ENCODE measurements at places on chromosomes 11 and 22.

DNA sequence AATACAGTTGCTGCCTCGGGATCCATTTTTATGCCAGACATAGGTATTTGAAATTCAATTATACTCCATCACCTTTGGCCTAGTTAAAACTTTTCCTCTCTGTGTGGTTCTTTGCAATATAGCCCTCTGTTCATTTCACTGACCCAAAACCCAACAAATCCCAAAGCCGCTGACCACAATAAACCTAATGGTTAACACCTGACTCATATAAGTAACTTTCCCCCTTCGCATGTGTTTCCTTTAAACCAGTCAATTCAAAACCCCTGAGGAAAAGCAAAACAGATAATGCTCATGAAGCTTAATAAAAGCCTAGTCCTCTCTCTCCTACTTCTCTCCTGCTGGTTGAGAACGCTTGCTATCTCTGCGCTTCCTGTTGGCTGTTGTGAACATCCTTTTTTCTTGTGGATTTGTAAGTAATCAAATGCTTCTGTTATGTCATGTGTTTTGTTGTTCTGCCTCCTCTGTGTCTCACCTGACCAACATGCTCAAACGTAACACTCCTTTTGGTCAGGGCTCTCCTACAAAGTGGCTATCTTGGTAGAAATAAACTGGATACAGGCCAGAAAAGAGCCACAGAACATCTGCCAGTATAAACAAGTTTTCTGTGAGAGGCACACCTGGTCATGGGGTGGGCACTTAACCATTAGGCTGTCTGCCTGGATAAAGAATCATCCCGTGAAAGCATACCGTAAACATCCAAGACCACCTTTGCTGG lies 652.6 kb downstream of the METTL15 start:
- no peak for DNase-seq

DNA sequence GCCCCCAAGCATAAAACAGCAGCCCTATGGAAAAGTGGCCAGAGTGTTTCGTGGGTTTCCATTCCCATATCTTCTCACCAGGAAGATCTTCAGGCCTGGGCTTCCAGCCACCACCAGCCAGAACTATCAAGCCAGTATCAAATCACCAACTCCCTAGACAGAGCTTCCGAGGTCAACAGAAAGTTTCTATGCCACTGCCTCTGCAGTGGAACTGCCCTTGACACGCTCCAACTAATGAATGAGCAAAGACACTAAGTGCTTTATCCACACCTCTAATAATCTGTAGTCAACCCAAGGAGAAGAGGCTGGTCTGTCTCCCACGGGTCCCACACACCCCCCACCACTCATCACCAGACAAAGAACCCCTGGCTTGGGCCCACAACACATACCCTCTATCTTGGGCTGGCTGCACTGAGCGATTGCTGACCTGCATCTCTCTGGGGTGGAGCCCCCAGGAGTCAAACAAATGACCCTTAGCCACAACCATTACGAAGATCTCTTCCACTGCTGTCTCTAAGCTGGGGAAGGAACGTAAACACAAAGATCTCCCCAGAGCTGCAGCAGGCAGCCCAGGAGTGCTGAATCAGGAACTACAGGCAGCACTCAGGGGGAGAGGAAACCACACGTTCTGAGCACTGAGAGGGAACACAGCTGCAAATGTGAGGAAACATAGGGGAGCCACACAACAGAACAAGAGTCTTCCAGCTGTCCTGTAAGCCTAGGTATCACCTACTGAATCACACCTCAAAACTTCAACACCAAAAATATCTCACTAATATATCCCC lies 9.7 kb downstream of the OR5AN1 start:
- DNase-seq = no peak

DNA sequence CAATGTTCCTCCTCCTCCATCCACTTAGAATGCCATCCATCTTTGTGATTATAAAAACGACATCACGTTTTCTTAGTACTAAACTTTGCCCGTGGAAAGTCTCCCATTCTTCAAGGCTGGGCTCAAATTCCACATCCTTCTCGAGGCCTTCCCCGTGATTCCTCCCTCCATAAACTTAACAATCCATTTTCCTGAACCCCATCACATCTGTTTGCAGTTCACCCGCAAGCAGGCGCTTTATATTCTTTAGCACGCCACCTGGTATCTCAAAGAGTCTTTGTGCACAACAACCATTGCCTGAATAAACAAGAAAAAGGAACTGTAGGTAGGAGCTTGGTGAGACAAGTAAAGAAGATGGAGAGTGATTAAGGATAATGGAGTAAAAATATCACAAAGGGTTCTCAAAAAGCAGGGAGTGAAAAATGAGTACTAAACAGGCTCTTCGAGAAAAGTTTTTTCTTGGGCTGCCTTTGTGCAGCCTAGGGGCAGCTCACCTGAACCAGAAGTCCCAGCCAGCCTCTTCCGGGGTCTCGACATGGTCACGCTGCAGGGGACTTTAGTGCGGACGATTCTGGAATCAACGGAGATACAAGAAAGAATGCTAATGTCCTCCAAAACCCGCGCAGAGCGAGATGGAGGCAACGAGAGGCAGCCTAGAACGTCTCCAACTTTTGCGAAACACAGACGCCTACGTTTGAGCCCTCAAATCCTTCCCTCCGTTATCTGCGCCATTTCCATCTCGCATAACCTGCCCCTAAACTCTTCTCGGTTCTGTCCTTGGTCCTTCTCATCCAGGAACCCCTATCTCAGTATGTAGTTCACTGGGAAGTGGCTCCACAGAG lies 585 bp downstream of the THYN1 start:
- DNase-seq = no peak

GRCh38 chr22:37254867-37255233 lies 10.8 kb upstream of the RAC2 start:
- no peak for DNase-seq

GRCh38 chr11:63970902-63971301 lies 3.5 kb upstream of the COX8A start:
- DNase-seq = no peak

GRCh38 chr11:84476581-84476980 lies 1150.6 kb downstream of the DLG2 start:
- DNase-seq = no peak

- no peak for DNase-seq
Measured at GRCh38 chr22:49789289-49790141, 38.2 kb downstream of the BRD1 start.

- DNase-seq = no peak
Measured at GRCh38 chr11:27122001-27122400, 81.4 kb downstream of the BBOX1 start.

DNA sequence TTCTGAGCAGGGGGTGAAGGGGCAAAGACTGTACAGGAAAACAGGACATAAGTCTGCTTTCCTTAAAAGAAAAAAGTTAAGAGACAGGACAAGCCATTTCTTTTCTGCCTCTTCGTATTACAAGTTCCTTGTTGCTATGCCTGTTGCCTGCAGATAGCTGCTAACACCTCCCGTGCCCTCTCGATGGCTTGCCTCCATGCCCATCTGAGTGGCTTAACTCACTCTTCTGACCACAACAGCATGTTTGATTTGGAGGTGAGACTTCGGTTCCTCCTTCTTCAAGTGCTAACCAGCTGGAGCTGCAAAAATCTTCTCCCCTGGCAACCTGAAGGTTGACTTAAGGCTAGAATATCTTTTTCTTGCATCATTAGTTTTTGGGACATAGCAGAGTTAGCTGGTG lies 103.1 kb downstream of the PRR5L start:
- no peak for DNase-seq

GRCh38 chr11:121152764-121153163 lies 51.7 kb downstream of the TECTA start:
- DNase-seq = no peak

DNA sequence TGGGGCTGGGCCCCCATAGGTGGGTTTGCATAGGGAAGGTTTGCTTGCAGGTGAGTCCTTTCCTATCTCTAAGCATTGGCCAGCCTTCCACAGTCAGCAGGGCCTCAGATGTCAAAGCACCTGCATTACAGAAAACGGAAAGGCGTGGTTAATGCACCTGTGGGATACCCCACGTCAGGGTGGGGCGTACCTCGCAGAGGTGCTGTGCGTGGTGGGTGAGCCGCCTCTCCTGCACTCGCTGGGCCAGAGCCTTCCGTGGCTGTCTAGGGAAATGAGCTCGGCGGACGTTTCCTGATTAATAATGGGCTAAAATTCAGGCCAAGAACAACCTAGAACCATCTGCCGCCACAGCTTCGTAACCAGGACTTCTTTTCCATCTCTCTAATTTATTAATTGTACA lies 32.3 kb downstream of the ST14 start:
- DNase-seq = no peak

DNA sequence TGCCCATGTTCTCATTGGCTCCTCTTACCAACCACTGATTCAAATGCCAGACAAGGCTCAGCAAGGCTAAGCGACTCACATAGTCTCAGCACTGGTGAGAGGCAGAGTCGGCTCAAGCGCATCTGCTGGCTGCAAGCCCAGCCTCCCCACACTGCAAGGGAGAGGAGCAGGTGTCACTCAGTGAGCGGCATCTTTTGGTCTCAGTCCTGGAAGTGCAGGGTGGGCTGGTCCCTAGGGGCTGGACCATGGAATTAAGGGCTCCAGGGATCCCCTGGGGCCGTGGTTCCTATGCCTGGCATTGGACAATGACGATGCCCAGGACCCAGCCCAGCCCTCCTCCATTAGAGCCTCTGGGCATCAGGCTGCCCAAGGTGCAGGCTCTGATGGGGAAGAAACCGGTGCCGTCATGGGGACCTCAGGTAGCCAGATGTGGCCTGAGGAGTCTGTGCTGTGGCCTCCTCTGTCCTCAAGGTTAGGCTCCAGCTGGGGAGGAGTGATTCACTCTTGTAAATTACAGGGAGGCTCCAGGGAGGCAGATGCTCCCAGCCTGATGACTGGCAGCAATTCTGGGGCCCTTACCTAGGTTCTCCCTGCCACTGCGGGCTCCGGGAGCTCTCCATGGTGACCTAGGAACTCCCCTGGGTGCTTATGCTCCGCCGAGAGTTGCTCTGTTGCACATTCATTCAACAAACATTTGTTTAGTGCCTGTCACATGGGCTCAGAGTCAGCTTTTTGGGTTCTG lies 28.0 kb downstream of the FADS2 start:
- no peak for DNase-seq

- no peak for DNase-seq
Measured at GRCh38 chr11:69466039-69466438, 15.4 kb upstream of the LINC01488 start.

GRCh38 chr22:39529487-39529851 lies 3.1 kb downstream of the RPS19BP1 start:
- DNase-seq = no peak

DNA sequence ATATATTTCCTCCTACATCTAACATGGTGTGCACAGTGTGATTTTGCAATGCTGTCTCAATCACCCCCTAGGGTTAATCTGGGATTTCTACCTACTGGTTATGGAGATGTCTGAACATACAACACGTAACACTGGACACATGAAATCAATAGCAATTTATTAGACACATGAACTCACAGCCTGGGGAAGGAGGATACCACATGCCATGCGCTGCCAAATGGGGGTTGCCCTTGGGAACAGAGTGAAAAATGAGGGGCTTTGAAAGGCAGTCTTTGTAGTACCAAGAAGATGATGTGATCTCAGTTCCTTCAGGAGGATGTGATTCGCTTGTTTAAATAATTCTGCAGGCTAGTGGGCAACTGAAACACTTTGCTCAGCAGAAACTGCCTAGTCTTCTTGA lies 253.6 kb upstream of the LRRC4C start:
- no peak for DNase-seq

DNA sequence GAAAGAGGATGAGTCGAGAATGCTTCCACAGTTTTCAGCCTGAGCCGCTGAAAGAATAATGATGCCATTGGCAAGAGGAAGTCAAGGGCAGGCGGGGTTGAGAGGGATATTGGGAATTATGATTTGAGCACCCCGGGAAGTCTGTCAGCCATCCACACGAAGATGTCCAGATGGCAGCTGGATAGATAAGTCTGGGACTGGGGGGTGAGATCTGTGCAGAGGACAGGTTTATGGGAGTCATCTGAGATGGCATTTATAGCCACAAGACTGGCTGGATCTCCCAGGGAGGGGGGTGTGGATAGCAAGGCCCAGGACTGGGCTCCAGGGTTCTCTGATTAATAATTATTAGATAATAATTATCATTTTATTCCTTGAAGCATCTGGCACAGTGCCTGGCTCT lies 5.1 kb upstream of the STIP1 start:
- DNase-seq = no peak

GRCh38 chr22:41094041-41094593 lies 1.7 kb downstream of the EP300 start:
- DNase-seq = no peak

DNA sequence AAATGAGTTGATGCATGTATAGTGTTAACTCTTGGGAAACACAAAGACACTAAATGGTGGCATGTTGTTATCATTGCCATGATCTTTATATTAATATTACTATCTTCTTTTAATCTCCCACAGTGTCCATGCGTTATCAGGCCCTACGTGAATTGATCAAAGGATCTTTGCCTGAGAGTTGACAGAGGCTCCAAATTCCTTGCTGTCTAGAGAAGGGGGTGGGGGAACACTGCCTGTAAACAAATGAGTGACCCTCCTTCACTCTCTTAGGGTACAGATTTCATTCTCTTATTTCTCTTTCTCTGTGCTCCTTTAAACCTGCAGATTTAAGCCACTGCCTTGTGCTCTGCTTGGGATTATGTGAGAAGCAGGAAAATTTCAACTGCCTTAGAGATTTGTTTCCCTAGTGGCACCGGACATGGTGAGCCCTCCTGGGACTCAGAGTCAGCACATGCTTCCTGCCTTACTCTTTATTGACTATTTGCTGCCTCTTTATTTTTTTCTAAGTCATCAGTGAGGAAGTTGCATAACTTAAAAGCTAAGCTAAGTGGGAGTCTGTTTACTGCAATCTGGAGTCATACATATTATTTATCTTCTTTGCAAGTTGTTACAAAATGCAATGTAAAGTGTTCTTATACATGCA lies 122.9 kb downstream of the MAML2 start:
- no peak for DNase-seq

DNA sequence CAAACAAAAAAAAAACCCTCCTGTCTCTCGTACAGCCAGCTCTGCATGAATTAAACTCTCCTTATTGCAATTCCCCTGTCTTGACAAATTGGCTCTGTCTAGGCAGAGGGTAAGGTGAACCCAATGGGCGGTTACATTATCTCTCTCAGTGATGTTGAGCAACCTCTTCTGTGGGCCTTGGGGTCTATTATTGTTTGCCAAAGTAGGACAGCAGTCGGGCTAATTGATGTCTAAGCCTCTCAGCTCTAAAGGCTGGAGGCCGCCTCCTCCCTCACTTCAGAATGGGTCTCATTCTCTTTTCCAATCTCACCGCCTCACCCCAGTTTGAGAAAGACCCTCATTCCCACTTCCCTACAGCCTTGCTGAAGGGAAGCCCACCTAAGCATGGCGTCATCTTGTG lies 1.3 kb upstream of the SLC25A45 start:
- DNase-seq = no peak

GRCh38 chr11:72739240-72740059 lies 12.8 kb downstream of the ARAP1 start:
- DNase-seq = no peak

- DNase-seq = no peak
Measured at GRCh38 chr11:60159868-60160267, 23.0 kb downstream of the MS4A6A start.

GRCh38 chr11:72244361-72245262 lies 636 bp upstream of the PHOX2A start:
- DNase-seq = no peak
